SW480 (cell line): ENCODE measurements at places on chromosomes 2 and 18.

- peak; percentile 52 for DNase-seq
Measured at GRCh38 chr2:227884511-227884947, 13.1 kb downstream of the DAW1 start.

DNA sequence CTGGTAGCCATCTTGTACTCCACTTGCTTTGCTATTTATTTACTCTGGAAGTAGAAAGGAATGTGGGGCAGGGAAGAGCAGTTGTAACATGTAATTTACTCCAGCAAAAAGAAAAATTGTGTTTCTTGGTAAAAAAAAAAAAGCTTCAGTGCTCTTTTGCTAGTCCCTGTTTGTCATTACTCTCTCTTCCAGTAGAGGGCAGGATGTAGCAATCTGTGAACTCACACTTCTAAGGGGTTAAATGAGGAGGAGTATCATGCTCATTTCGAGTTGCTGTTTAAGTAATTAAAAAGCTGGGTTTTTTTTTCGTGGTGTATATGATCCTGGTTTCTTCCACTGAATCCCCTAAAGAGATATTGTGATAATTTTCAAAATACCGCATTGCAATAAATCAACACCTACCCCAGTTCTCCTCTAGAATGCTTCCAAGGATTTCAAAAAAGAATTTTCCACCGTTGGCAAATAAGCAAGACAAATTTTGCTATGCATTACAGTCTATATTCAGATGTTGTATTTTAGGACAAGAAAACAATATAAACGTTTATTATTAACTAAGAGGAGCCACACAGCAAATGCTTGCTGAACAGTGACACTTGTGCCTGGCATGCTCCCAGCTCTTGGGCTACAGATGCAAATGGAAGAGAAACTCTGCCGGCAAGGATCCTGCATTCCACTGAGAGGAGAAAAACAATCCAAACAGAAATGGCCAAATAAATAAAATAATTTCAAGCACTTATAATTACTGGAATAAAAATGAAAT is 261.6 kb downstream of the ASXL3 start:
- DNase-seq = peak; percentile 32

GRCh38 chr2:237508361-237508760 is 21.3 kb downstream of the MLPH start:
- no peak for DNase-seq

DNA sequence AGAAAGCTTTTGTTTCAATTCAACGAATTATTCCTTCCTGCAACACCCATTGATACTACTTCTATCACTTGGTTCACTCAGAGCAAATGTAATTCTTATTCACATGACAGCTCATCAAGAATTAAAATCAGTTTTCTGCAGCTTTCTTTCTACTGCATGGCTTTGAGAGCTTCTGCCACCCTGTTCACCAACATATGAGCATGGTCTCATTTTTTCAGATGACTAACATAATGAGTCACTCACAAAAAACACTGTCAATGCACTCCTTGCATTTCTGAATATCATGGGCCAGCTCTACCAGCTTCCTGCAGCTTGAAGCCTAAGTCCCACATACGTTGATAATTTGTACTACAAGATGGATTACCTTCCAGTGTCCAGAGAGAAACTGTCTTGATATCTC is 342.9 kb downstream of the LRATD1 start:
- no peak for DNase-seq

GRCh38 chr2:133839677-133840076 is 271.4 kb upstream of the NCKAP5 start:
- DNase-seq = no peak

- DNase-seq = no peak
Measured at GRCh38 chr2:241096979-241097378, 5.1 kb downstream of the MTERF4 start.

GRCh38 chr2:208315081-208315788 is 49.2 kb downstream of the PIKFYVE start:
- DNase-seq = no peak

- no peak for DNase-seq
Measured at GRCh38 chr2:217535957-217536708, 466.7 kb downstream of the TNS1 start.

GRCh38 chr2:163732727-163733126 is 3.1 kb downstream of the FIGN start:
- DNase-seq = no peak

- no peak for DNase-seq
Measured at GRCh38 chr2:61404438-61404837, 66.4 kb downstream of the USP34 start.

DNA sequence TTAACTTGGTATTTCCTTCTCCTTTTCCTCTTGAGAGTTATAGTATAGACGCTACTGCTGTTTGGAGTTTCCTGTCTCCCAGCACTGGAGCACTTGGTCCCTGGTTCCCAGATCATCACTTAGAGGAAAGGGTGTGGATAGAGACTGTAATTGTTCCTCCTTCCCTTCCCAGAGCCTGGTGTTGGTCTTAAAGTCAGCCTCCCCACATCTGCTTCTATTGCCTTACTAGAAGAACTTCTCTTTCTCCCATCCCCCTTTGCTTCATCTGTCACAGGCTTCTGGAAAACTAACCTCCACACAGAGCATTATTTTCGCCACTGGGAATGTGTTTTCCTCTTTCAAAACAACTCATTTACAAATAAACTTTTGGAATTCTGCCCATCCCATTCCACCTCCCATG is 131.0 kb downstream of the CCDC85A start:
- no peak for DNase-seq

DNA sequence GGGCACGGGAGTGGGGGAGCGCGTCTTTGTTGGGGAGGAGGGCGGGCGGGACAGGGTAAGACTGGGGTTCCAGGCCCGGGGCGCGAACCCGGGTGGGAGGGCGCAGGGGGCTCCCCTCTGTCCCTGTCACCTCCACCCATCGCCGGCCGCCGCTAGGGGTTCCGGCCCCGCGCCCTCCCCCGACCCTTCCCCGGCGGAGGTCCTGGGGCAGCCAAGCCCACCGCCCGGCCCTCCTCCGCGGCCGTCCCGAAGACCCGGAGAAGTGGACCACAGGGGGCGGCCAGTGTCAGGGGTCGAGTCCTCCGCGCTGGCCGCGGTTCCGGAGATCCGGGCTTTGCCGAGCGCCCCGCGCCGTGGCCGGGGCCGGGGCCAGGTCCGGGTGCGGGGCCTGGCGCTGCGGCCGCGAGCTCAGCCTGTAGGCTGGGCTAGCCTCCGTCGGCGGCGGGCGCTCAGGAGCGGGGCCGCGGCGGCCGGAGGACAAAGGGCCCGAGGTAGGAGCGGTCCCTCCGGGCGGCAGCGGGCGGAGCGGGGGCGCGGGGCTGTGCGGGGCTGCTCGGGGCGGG is 16.6 kb upstream of the E2F6 start:
- no peak for DNase-seq

GRCh38 chr2:104857262-104858005 is 3.5 kb downstream of the POU3F3 start:
- DNase-seq = peak; percentile 9

DNA sequence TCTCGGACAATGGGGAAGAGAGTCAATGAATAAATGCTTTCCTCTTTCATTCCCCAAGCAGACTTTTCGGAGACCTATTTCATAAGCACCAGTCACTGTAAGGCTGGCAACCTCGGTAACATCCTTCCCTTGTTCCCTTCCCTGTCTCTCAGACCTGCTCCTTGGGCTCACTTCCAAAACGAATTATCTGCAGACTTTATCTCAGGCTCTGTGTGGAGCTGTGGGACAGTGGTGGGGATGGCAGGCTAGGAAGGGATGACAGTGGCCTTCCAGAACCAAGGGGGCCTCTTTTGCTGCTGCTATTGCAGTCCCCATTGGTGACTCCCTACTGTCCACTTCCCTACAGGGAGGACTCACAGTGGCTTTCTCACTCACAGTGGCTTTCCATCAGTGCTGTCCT is 185.6 kb upstream of the MEX3C start:
- no peak for DNase-seq
